ENCODE measurements at places on chromosomes 7 and 10.

DNA sequence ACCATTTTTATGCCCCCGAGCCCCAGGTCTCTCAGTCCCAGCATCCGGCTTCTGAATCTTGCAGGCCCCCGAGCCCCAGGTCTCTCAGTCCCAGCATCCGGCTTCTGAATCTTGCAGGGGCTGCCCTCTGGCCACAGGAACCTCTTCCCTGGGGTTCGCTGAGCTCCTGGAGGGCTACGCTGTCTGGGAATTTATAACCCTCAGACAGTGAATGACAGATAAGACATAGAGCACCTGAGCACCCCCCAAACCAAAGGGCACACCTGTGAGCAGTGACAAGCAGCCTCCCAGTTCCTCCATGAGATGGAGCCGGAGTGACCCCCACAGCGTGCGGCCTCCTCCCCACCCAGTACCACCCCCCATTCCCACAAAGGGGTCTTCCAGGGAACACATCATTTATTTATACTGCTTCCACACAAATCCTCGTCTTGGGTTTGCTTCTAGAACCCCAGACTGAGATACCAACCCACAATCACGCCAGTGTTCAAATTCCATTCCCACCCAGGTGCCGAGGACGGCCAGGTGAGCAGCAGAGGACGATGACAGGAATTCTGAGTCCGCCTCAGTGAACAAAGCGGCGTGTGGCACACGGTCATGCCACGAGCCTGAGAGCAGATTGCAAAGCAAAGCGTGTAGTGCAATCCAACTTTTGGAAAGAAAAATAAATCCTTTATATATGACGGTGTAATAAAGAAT lies 57.7 kb upstream of the FAM20C start:
- no peak for DNase-seq

DNA sequence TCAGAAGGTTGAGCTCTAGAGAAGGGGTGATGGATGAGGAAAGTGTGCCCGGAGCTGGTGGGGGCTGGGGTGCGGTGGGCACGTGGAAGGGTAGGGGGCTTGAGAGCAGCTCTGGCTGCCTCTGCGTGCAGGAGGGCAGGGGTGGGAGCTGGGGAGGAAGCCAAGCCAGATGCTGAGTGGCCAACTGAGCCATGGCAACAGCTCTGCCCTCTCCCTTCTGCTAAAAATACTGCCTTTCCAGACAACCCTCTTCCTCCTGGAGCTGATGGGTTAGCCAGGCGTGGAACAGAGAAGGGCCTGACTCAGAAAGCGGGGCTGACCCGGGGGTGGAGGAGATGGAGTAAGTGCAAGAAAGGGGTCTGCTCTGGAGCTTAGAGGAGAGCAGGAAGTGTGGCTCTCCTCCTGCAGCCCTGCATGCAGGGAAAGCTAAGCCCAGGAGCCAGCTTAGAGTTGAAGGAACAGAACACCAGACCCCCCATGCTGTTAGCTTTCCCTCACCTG lies 114.6 kb upstream of the AGK start:
- DNase-seq: no peak

GRCh38 chr10:124072106-124072505 lies 21.3 kb downstream of the CHST15 start:
- DNase-seq: no peak

DNA sequence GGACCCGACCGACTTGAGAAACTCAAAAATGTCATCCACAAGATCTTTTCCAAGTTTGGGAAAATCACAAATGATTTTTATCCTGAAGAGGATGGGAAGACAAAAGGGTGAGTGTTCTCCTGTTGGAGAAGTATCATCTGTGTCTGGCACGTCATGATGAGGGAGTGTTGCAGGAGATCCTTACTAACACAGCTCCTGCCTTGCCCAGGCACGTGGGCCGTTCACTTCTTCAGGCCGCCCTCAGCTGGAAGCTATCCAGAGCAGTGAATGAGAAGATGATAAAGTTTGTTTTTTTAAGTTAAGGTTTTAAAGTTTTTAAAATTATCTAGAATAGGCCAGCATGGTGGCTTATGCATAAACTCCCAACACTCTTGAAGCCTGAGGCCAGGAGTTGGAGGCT lies 6.2 kb downstream of the EIF3B start:
- DNase-seq: no peak

DNA sequence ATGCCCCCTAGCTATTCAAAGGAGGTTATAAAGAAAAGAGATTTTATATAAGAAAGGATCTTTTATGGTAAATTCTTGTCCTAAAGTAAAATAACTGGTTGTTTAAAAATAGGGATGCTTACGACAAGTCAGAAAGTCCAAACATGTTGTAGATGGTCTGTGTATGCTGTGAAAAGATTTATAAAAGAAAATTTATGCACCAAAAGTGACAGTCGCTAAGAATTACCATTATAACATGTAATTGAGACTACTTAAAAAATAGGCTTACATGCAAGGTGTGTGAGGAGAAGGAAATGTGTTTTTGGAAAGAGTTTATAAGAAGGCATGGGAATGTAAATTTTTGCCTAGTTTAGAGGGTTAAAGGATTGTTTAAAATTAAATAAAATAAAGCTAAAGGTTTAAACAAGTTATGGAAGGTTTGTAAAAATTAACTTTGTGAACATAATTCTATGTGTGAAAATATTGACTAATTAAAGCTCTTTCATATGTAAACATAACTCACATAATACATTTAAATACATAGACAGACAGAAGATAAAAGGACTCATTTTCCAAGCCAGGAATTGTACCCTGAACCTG lies 118.5 kb downstream of the LYZL1 start:
- no peak for DNase-seq

DNA sequence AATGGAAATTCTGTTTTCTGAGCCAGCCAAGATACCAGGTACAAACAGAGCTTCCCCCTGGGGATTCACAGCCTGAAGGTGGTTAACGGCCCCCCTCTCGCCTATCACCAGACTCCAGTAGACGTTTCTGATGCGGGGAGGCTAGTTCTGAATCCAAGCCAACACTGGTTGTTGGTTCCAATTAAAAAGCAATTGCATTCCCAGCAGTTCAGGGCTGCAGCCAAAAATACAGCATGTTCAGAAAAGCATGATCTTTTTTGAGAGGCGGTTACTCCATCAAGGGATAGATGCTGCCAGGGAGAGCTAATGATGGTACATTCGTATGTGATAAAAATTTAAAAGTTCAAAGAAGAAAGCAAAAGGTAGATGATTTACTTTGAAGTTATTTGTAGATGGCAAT lies 481.0 kb downstream of the GALNT17 start:
- DNase-seq: no peak

DNA sequence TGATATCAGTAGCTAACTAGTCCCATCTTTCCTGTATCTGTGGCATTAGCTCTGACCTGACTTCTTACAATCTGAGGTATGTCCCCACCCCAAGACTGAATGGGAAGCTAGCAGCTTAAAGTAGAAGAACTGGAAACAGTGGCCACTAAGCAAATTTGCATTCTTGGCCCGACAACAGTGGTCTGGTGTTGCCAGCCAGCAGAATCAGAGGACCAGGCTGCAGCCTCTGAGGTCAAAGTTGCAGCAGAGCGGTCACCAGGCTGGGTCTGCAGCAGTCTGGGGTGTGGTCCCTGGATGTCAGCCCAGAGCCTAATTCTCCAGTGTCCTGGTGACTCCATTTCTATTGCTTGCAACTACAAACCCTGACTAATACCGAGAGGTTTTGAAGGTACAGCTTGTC lies 26.3 kb downstream of the FAM107B start:
- DNase-seq: no peak

DNA sequence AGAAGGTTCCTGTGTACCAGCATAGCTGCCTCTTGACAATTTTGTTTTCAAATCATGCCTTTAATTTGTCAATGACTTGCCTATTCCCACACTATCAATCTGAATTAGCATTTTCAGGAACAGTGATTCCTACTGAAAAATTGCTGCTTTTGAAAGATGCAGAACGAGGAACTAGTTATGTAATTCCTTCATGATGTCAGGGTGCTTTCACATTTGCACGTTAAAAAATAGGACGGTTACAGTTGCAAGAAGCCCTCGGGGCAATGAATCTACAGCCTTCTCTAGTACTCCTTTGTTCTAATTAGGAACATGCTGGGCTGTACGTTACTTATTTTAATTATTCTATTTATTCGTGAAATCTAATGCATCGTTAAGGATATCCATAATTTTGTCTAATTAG lies 253.9 kb downstream of the OTUD1 start:
- DNase-seq: no peak

GRCh38 chr10:7291487-7292270 lies 119.2 kb downstream of the SFMBT2 start:
- DNase-seq: no peak

DNA sequence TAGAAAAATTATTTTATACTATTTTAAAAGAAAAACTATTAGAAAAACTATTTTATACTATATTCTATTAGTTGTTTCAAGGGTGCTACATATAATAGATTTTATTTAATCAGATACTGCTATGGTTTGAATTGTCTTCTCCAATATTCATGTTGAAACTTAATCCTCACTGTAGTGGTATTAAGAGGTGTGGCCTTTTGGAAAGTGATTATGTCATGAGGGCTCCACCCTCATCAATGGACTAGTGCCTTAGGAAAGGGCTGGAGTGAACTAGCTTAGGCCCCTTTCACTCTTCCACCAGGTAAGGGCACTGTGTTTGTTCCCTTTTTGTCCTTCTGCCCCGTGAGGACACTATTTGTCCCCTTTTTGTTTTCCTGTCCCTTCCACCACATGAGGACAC lies 111.6 kb downstream of the ATE1 start:
- no peak for DNase-seq

GRCh38 chr10:113515601-113516000 lies 37.3 kb upstream of the HABP2 start:
- no peak for DNase-seq

GRCh38 chr10:6406220-6407033 lies 173.6 kb downstream of the PRKCQ start:
- DNase-seq: no peak

DNA sequence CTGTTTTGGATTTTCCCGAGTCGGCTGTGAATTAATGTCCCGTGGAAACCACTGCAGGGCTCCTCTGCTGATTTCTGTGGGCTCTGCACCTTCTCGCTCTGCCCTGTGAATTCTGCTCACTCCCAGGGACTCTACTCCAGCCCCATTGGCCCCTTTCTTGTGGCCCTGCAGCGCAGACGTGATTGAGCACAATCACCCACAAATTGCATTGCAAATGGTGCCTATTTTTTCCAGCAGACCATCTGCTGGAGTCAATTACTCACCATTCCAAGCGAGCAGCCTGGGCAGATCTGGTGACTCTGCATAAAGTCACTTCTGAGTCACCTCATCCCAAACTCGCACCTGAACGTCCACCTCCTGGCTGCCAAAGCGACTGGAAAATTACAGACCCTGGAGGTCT lies 235.8 kb downstream of the PAXIP1 start:
- no peak for DNase-seq

- no peak for DNase-seq
Observed at GRCh38 chr7:6567886-6568285, 9.4 kb upstream of the ZDHHC4 start.

DNA sequence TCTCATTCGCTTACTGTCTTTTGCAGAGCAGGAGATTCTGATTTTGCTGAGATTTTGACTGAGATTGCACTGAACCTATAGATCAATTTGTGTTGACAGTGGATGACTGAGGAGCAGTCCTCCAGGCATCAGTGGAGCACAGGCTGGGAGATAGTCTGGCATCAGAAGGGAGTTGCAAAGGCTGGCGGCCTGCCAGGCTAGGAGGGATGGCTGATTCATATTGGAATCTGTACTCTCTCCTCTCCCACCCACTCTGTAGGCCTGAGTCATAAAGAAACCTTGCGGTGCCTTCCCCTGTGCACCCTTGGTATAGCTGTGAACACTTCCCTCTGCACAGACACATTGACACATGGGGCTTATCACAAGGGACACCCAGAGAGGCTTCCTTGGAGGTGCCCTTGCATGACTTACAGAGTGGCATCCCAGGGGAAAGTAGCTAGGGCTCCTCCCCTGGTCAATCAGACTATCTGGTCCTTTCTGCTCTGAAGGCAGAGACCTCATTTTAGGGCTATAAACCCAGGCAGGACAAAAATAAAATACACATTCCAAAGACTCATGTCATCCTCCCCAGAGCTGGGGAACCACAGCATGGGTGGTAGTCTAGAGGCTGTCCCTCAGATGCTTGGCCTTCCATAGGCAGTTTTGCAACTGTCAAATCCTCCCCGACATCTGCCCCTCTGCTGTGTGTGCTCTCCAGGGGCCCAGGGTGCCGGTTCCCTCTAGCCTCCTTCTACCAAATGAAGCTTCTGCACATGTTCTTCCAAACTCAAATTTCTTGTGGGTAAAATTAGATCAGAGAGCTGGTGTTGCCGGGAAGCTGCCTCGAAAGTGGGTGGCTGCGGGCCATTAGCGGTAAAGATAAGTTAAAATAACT lies 37.4 kb upstream of the EEPD1 start:
- DNase-seq: peak; percentile 36

GRCh38 chr7:74290553-74290950 lies 1.3 kb downstream of the CLIP2 start:
- no peak for DNase-seq

DNA sequence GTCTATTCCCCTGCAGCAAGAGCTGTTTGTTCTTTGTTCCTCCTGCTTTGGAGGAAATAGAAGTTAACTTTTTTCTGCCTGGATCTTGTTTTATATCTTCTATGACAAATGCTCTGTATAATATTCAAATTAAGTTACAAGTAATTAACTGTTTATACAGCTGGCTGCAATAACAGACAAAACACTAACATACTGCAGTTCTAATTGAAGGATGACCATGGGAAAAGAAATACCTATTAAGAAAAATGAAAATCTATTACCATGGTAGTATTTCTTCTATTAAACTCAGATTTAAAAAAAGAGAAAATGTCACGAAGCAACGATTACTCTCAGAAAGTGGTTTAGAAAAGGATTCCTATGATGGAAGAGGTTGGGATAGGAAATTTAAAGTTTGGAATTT lies 213.8 kb upstream of the PLXNA4 start:
- no peak for DNase-seq

GRCh38 chr10:72483471-72483870 lies 128.8 kb upstream of the DNAJB12 start:
- DNase-seq: no peak

GRCh38 chr7:3517344-3517743 lies 216.3 kb downstream of the SDK1 start:
- no peak for DNase-seq

DNA sequence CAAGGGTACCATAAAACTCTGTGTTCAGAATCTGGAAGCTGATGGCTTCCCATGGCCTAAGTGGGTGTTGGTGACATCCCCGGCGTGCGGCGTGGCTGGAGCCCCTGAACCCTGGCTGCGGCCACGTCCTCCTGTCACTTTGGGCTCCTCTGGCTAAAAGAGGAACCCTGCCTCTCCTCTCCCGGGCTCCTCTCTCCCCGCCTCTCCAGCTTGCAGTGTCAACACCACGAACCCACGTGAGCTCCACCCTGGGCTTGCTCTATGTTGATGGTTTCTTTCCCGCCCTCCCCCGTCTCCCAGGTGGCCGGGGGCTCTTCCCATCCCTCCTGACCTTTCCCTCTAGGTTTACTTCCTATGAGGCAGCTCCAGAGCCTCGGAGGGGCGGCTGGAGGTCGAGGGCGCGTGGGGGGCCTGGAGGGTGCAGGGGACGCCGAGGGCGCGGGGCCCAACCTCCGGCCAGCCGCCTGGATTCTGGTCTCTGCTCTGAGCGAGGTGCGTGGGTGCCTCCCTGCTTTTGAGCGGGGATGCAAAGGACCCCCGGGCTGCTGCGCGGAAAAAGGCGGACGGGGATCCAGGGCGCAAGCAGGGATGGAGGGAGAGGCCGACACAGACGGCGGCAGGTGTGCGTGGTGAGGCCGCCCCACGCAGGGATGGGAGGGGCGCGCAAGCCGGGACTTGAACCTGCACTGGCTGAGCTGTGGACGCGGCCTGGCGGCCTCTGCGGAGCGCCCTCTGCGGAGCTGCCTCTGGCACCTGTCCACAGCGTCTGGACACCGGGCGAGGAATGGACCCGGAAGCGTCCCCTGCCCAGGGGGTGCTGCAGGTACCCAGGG lies 115.5 kb upstream of the DIP2C start:
- DNase-seq: no peak

All from T-helper 22 cell (primary cell).